Stimulated activated CD4-positive, alpha-beta T cell treated with anti-CD3 and anti-CD28 coated beads, Interleukin-1b, Interleukin-23, amount 100 ng/mL, for 1 hour (primary cell): ENCODE measurements at places on chromosomes 11 and 22.

DNA sequence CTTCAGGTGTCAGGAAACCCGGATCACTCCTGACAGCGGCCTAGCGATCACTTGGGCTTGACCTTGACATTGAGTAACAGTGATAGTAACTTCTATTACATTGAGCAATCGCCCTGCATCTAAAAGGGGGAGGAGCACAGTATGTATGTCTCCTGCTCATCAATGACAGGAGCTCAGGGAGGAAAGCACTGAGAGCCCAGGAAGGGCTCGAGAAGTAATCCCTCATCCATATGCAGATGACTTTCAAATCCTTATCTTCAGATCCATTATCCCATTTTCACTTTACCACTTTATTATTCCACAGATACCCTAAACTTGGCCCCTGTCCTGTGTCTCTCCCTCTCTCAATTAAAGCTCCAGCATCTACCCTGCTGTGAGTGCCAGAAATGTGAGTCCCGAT, 47.8 kb downstream of the ABTB2 start:
- no peak for DNase-seq

- DNase-seq = no peak
Measured at GRCh38 chr11:100682247-100682969, 4.7 kb upstream of the ARHGAP42 start.

- DNase-seq = no peak
Measured at GRCh38 chr11:125967515-125967914, 21.7 kb downstream of the VSIG10L2 start.

GRCh38 chr11:70733327-70734325, 335.3 kb downstream of the CTTN start:
- no peak for DNase-seq

DNA sequence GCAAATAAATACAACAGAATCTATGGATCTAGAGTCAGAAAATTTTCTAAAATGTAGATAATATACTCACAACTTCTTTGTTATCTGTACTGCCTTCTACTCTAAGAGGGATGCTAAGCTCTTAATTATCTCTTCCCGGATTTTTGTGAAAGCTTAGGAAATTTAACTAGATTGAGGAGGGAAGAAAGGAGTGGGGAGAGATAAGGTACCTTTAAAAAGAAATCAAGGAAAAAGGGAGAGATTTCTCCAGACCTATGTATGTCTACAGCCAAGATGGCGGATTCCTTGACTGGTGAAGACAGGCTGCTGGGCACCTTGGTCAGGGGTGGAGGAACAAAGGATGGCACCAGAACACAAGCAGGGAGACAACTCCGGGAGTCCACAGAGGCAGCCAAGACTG, 23.0 kb downstream of the ZNF280B start:
- no peak for DNase-seq

- DNase-seq = no peak
Measured at GRCh38 chr11:7826324-7826723, 29.6 kb upstream of the OR5P2 start.

DNA sequence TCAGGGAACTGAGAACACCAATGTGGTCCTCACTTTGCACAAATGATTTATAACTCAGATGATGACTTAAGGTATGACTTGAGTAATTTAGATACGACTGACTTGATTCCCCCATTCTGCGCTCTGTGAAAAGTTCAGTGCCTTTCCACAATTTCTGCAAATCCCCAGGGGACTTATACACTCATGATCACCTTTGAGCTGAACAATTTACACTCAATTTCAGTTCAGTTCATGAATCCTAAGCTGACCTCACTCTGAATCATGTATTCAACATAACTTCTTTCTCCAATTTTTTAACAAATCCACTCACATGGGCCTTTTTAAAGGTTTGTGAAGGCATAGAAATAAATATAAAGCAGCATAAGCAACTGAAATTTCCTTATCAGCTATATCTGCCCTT, 274.2 kb downstream of the FAM76B start:
- DNase-seq = no peak

DNA sequence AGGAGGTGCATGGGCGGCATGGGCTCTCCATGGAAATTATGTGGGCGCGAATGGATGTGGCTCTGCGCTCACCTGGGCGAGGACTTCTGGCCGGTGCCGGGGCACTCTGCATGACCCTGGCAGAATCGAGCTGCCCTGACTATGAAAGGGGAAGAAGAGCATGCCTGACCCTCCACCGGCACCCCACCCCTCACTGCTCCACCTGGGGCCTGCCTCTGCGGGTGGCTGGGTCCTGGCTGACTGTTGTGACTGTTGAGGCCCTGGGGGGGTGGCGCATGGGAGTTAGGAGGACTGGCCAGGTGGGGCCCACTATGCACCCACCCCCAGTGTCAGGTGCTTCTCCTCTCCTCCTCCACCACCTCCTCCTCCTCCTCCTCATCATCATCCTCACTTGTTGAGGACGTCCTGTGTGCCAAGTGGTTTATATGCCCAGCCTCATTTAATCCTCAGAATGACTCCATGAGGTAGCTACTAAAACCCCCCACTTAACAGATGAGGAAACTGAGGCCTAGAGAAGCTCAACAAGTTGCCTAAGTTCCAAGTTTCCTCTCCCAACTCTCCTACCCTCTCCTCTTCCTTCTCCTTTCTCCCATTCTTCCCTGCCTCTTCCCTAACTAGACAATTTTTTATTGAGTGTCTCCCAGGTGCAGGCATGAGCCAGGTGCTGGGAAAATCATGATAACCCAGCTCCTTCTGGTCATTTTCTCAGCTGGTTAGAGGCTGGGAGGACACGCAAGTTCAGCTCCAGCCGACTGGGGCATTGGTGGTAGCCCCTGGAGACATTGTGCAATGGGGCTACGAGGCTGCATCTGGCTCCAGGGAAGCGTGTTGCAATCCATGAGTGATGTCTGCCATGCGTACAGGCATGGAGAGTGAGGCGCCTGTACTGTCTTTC, 2.3 kb downstream of the MYEOV start:
- DNase-seq = no peak

GRCh38 chr11:41446107-41446506, 13.3 kb downstream of the LRRC4C start:
- no peak for DNase-seq

- no peak for DNase-seq
Measured at GRCh38 chr22:48926643-48927042, 901.0 kb downstream of the BRD1 start.

GRCh38 chr22:37442537-37442936, 15.3 kb upstream of the ELFN2 start:
- DNase-seq = no peak

DNA sequence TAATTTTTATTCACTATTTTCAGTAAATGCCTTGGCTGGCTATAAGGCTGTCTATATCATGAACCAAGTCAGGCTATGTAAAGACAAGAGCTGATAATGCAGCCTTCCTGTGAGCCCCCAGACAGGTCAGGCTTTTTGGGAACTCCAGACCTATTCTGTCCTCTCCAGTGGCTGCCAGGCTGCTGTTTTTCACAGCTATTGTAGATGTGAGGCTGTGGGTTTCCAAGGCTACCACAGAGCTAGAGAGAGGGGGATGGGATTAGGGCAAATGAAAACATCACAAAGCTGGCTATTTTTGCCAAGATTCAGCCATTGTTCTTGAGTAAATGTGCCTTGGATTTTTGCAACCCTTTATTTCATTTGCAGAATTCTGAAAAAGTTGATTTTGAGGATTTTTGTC, 55.7 kb upstream of the SORL1-AS1 start:
- DNase-seq = no peak

DNA sequence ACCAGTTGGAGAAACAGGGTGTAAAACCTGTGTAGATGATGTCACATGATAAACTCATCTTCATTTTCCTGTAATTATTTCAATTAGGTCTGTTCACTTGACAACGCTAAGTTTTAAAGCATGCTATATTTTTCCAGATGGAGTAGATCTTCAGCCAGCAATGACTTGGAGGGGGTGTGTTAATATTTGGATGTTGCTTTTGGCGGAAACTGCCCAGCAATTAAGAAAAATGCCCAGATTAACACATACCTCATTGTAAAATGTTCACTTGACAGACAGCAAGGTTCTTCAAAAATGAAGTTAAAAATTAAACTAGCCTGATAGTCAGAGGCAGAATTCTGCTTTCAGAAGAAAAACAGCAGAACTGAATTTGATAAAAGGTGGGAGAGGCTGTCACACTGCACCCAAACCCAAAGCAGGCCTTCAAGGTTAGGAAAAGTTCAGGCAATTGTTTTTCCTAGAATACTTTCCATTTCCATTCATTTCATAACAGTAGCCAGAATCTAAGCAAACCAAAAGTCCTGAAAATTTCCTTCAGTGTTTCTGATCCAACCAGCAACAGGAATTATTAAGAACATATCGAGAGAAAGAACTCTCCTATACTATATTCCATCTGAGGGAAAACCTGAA, 33.0 kb downstream of the VSIG10L2 start:
- no peak for DNase-seq

GRCh38 chr11:66263785-66264184, 4.7 kb upstream of the RAB1B start:
- DNase-seq = no peak

- no peak for DNase-seq
Measured at GRCh38 chr11:68969386-68969785, 11.4 kb downstream of the MRGPRD start.

- DNase-seq = no peak
Measured at GRCh38 chr11:61145228-61146005, 15.8 kb downstream of the VPS37C start.
